ENCODE measurements at places on chromosomes 3 and 15.

- DNase-seq, result no peak
These were observed 7.4 kb upstream of the SST start for GRCh38 chr3:187677604-187678003.

DNA sequence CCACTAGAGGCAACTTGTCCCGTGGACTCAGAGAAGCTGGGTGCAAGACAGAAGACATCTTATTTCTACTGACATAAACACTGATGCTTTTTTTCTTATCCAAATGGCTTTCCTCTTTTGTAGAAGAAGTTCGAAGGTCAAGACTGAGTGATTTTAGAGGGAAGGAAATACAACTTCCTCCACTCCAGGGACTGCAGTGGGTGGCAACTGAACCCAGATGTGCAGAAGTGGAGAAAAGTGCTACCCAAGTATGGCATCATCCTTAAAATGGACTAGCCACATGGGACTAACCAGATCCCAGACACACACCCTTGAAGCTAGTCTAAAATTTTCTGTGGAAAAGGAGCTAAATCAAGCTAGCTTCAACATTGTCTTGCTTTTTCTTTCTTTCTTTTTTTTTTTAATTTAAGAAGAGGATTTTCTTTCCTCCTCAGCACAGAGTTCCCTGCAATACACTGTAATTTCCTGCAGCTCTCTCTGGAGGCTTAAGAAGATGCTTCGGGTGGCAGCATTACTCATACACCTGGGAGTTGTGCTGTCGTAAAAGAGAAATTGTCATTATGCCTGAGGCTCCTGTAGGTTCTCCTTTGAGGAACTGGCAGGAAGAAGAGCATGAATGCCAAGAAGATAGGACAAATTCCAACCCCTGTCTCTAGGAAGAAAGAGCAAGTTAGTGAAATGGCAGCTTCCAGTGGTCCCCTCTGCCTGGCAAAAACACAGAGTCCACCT, 3.8 kb upstream of the FRMD4B start:
- no peak for DNase-seq

DNA sequence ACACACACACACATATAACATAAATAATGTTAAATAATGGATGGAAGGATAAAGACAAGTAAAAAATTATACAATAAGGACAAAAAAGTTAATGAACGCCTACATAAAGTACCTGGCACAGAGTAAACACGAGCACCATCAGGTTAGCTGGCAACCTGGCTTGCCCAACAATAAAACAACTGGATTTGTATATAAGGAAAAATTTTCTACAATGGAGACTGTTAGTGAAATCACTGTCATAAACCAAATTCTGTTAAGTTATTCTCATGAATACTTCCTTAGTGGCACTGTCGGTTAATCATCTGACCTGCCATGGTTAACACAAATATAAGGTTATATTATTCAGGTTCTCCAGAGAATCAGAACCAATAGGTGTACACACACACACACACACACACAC, 54.8 kb downstream of the DPH6 start:
- DNase-seq, result no peak

DNA sequence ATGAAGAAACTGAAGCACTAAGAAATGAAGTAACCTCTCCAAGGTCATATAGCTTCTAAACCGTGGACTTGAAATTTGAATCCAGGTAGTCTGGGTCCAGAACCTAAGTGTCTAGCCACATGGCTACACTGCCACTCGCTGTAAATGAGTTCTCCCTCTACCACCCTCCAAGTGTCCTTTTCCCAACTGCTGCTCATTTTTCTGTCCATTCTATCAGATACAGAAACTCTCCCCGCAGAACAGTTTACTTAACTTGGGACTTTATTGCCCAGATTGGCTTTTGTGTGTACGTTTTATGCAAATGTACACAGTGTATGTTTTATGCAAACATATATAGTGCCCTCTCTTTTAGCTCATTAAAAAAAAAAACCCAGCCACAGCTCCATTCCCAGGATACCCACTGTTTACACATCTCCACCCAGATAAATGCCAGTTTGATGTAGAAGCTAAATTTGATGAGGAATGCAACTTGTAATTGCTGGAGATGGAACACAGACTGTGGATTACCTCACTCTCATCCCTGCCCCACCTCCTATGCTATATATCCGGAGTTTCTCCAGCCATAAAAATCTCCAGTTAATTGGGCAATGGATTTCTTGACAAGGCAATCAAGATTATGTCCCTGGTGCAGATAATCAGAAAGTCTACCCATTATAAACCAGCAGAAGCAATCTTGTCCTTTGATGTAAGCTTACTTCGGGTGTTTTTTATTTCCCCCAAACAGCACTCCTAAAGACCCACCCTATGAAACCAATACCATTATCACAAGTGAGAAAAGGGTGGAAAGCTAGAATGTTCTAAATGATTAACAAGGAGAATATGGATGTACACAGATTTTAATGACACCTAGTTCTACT, 42.0 kb downstream of the THBS1 start:
- DNase-seq, result no peak

DNA sequence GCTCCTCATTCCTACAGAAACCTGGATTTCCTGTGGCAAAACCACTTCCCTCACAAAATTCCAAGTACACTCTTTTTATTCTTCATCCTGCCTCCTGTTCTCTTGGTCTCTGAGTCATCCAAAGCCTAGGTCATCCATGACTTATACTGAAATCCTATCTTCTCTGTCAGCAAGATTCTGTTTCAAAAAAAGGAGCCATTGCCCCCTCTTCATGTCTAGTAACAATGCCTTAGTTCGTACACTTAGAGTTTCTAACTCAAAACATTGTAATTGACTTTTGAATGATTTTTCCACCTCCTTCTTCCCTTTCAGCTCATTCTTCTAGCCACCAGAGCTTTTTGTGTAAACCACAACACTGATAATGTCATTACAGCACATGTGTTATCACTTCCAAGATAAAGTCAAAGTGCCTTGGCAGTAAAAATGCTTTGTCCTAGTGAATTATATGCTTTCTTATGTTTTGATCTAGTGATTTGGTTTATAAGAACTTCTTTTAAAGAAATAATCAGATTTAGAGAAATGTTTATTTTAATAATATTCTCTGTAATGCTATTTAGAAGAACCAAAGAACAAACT, 256.5 kb upstream of the NECTIN3 start:
- peak; percentile 18 for DNase-seq

DNA sequence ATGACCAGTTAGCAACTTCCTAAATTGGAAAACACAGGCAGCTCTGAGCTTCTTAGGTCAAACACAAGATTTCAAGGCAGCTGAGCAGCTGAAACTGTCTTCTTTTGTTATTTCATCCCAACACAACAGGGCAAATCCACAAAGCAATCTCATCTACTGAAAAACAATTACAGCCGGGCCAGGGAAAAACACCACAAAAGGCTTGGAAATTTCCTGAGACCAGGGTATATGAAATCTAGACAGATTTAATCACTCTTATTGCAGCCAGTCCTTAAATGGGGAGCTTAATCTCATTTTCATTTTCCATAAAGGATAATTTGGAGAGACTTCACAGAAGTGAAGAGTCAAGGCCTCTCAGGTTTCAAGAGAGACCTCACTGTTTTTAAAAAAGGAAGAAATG, 181.8 kb downstream of the SSR3 start:
- DNase-seq, result no peak

- no peak for DNase-seq
These were observed 77.0 kb downstream of the KLF13 start for GRCh38 chr15:31403606-31404005.

- no peak for DNase-seq
These were observed 190.3 kb downstream of the OPA1 start for GRCh38 chr3:193783166-193783896.

GRCh38 chr3:9074079-9074478, 110.8 kb upstream of the RAD18 start:
- no peak for DNase-seq

GRCh38 chr3:152445212-152445611, 176.5 kb downstream of the MBNL1 start:
- no peak for DNase-seq

DNA sequence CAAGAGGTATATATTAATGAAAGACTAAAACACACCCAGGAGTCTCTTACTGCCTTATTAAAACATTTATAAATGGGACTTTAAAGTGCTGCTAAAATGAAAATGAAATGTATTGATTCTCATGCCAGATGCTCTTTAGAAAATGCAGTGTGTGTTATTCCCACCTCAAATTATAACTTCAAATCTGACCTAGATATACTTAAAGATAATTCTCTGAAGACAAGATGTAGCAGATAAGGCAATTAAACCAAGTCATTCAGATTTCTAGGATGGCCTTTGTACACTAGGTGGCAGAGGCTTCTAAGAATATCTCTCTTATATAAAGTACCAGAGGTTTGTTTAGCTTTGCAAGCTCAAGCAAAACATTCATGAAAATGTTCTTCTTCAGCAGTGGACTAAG, 26.9 kb upstream of the GOLGA8B start:
- no peak for DNase-seq

DNA sequence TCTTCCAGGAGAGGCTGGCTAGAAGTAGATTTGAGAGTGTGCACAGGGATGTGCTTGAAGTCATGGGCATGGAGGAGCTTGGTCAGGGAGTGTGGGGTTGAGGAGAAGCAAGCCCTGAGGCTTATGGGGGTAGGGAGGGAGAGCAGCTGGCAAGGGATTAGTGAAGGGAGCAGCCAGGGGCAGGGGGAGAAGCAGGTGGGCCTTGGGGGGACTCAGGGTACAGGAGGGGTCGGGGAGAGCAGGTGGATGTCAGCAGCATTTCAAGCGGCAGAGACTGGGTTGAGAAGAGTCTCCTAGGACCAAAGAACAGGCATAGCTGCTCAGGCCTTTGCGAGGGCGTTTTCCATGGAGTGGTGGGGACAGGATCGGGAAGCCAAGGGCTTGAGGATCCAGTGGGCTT, 3.4 kb upstream of the LMAN1L start:
- no peak for DNase-seq

DNA sequence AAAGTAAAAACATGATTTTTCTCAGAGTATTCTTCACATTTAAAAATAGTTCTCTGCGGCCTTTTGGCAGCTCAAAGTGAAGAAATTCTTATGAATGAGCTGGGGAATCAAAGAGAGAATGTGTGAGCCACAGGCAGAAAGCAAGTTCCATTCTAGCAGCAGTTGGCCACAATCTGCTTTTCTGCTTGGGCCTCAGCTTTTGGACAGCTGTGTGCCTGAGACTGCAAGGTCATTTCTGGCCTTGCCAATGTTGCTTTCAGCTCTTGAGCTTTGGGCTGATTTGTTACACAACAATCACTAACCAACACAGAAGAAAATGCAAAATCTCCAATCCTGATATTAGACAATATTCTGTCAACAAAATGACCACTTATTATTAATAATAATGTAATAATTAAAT, 14.4 kb upstream of the TM4SF4 start:
- no peak for DNase-seq

DNA sequence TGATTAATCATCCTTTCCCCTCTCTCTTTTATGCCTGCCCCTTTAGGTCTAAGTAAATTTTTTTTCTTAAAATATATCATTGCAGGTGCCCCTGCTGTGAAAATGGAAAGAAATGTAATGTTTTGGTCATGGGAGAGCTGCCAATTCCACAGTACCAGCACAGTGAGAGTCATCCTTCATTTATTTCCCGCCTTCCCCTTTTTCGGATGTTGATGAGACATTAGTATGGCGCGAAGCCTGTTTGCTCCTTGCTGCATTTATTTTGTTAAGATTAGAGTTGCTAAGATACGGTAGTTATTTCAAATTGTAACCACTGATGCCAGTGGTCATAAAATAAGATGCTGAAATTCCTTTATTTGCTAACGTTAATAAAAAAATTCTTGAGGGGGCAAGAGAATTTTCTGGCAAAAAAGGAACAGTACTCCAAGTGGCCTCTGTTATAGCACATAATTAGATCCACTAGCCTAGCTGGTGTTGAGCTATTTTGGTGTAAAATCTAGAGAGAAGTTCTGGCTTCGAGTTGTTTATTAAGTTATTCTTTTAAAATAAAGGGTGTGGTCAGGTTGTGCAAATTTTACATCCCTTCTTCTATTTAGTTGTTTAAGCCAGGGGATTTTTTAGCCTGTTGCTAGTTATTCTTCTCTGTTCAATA, 62.8 kb downstream of the MDFIC2 start:
- DNase-seq, result peak; percentile 46

DNA sequence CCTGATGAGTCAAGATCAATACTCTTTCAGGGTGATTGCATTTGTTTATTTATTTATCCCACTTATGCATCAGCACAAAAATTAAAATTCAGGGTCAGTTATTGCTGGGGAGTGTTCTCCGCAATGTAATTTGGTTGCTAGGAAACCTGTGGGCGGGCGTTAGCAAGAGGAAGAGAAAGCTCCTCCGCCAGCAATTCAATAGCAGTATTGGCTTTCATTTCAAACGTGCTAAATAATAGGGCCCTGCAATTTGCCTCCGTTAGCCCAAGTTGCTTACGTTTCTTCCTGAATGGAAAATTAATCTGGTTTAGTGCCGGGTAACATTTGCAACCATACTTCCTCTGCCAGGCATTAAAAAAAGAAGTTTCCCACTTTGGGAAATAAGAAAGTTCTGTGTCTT, 35.5 kb upstream of the PLCL2 start:
- DNase-seq, result no peak

GRCh38 chr3:196055683-196056270, 26.1 kb downstream of the TFRC start:
- no peak for DNase-seq

DNA sequence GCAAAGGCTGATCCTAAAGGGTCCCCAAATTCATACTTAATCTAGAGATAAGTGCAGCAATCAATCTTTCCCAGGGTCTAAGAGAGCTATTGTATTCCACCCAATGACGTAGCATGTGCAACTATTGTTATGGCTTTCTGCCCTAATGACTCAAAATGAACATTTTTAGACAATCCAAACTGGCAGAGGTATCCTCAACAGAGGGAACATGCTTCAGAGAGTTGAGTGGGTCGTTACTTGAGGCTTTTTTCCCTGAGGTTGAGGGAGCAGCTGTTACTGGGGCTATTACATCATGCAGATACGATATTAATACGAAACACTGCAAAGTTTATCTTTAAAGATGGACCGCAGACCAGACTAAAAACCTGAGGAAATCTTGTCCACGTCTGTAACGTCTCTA, 278.3 kb upstream of the WNT5A start:
- no peak for DNase-seq

- DNase-seq, result no peak
These were observed 231.3 kb downstream of the LPP start for GRCh38 chr3:188385295-188385694.

DNA sequence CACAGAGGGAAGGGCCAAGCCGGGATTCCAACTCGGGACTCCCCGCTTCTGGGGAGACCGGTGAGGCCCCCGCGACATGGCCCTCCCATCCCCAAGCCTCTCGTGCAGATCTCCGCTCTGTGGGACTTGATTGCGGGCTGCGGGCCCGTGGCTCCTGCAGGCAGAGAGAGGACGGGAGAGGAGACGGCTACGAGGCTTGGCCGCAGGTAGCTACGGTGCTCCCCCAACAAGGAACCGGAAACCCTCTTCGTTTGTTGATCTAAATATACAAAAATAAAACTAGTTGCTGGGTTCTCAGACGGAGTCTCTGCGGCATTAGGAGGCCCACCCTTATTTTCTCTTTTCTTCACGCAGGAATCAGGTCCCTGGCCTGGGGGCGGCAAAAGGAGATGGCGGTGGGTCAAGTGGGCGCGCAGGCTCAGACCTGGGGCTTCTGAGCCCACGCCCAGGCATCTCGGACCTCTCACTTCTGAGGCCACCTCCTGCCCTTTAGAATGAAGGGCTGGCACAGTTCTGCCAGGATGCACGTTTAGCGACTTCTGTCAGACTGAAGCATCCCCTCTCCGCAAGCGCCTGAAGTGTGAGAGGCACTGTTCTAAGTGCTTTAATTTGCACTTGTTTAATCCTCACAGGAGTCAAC, 10.9 kb downstream of the GNB5 start:
- DNase-seq, result no peak

GRCh38 chr3:101141135-101141534, 147.9 kb upstream of the ABI3BP start:
- DNase-seq, result no peak

- no peak for DNase-seq
These were observed 365.8 kb downstream of the FOXP1 start for GRCh38 chr3:71217640-71218222.

Data from brain pericyte (primary cell).